ENCODE measurements at places on chromosomes 4 and X.

GRCh38 chrX:153374426-153374825, 26.7 kb downstream of the PNMA6E start:
- no peak for DNase-seq

DNA sequence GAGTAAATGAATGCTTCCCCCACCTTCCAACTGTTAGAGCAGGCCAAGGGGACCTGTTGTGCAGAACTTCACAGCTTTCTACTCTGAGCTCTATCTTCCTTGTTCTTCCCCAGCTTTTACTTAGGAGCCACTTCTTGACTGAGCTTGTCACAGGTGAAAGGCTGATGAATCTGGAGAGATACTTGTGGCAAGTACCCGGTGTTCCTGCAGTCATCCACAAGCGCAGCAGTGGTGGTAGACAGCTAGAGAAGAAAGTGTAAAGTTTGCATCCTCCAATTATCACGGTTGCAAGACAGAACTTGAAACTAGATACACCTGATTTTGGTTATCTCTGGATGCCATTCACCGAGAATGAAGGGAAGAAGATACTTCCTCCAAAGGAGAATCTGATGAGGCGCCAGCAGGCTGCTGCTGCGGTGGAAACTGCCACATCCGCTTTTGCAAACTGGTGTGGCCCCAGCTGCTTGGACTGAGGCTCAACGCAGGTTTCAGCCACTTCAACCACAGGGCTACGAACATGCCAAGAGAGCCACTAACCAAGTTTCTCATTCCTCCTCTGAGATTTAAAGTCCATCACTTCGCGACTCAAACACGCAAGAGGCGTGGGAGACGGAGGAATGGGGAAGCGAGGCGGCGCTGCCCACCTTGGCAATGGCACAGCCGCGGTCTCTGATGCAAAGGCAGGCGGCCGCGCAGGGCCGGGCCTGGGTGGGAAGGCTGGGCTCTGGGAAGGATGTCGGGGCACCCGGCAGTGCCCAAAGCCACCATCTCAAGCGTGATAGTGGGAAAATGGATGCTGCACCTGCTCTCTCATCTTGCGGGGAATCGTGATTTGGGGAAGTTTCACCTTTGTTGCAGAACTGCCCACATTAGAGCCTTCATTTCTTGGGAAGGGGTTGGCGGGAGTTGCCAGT, 1.3 kb upstream of the FHIP1A start:
- no peak for DNase-seq

GRCh38 chr4:9999956-10000561, 21.2 kb downstream of the SLC2A9 start:
- DNase-seq: no peak

DNA sequence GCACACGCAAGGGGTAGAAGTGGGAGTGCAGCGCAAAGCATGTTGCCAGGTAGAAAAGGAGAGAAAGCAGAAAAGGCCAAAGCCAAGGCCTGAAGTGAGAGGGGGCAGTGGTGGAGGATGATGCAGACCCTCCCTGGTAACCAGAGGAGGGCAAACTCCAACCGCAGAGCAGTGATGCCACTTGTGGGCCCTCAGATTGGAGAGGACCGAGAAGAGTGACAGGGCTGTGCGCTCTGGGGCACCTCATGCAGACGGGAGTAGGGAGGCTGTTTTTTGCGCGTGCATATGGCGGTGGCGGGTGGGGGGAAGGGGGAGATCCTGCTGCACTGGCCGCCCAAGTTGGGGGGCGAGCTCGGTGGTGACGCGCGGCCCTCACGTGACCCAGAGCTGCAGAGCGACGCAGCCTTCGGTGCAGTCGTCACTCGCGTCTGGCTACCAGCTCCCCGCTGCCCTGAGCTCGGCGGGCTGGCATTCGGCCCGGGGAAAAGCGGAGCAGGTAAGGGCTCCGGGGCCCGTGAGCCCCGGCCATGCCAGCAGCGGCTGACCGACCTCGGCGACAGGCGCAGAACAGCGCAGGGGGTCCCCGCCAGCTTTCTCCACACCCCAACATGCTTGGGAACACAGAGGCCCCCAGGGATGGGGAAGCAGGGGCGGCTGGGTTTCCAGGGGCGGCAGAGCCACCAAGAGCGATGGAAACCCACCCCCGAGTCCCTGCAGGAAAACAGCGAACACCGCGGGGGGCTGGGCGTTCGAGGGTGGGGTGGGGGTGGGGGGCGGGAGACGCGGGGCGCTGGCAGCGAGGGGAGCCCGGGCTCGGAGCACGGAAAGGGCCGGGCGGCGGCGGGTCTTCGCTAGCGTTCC, at the start of gene BEX3:
Gene BEX3, plus strand, starts transcription at position 421 of the 861 bp plus-strand sequence. CDS start 984 bp downstream, outside the sequence.
- DNase-seq: peak; percentile 67

DNA sequence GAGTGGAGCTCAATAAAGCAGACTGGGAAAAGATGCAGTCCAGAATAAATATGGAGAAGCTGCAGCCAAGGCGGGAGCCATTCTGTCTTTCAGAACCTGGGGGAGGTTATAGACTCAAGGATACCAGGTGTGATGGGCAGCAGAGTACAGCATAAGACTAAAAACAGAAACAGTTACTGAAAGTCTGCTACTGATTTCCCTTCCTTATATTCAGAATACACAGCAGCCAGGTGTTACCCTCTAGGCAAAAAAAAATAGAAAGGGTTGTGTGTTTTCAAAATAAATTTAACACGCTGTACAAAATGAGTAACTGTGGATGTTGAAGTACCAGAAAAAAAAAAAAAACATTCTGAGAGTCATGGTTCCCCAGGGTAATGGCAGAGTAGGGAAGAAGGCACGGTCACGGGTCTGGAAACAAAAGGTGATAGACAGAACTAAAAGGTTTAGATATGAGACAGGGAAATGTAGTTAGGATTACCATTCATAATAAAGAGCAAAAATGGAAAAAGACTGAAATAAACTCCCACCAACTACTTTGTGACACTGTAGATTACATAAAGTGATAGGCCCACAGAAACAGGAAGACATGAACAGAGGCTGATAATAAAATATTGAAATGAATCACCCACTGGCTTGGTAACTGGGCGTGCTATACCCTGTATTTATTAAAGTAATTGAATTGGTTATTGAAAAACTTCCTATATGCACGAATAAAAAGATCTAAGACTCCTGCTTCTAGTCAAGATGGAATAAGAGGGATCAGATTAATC, 10.8 kb upstream of the HHIP start:
- no peak for DNase-seq

DNA sequence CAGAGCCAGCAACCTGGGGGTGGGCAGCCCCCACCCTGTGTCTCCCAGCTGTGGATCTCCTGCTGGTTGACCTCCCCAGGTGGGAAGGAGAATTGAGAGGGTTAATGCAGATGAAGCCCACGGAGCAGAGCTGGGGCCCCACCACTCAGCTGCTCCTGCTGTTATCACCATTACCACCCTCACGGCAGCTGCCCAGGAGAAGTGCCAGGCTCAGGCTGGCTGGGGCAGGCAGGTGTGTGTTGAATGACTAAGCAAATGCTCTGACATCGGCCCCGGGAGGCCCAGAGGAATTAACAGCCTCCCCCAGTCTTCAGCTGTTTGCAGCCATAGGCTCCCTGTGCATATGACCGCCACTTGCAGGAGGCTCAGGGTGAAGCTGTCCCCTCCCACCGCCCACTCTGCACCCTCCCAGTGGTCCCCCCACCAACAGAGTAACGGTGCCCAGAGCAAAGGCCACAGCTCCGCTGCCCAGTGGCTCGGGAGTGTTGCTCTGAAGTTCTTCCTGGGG, 133.8 kb downstream of the CPZ start:
- no peak for DNase-seq

Measured in NCI-H1930 (cell line).